ENCODE measurements at places on chromosomes 11 and 22.

DNA sequence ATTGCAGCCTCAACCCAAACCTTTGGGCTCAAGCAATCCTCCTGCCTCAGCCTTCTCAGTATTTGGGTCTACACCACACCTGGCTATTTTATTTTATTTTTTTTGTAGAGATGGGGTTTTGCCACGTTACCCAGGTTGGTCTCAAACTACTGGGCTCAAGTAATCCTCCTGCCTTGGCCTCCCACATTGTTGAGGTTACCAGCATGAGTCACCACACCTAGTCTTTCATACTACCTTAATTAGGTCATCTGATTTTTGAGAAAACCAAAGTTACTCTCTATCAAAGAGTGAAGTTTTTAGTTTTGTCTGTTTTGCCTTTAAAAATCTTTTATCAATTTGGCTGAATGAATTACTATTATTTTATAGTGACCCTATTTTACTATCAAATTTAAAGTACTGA is 335.6 kb upstream of the LRRC4C start:
- no peak for DNase-seq

DNA sequence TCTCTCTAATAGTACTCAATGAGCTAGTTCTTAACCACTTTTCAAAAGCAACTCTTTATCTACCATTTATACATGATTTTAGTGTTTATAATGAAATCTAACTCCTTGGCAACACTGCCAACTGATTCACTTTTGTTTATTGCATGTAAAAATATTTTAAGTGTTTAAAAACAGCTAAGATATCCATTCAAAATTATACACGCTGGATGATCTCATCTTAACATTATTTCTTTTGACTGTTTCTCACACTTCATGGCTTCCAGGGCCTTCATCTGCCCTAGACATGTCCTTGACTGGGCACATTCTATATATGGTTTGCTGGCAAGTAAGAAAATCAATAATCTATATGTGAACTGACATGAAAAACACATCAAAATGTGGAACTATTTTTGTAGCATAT is 414.6 kb upstream of the LUZP2 start:
- no peak for DNase-seq

DNA sequence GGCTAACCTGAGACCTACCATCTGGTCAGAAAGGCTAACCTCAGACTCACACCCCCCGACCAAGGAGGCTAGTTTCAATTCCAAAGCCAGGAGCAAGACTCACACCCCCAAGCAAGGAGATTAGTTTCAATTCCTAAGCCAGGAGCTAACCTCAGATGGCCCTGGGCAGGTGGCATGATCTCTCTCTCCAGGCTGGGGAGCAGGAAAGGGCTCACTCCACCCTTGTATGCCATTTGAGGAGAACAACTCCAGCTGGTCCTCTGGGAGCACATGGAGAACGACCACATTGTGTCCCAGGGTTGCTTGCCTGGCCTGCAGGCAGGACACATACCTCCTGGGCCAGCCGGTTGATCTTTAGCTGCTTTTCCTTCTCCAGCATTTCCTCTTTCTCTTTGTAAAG is 32.6 kb downstream of the USH1C start:
- no peak for DNase-seq

DNA sequence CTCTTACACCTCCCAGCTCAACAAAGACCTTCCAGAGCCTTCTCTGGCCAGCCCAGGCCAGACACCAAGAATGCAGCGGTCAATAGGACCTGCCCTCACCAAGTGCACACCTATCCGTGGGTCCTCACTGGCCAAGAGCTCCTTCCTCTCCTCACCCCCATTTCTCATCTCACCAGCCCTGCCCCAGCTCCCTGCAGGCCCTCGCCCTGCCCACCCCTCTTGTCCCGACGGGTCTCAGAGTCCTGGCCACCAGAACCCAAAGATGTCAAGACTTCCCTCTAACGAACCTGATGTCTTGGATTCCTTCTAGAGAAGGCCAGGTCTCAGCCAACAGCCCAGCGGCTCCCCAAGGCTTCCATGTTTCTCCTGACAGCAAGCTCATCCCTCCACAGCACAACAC is 43.6 kb downstream of the IGF2 start:
- DNase-seq, result no peak

GRCh38 chr22:50004918-50005317 is 7.6 kb downstream of the IL17REL start:
- no peak for DNase-seq

- no peak for DNase-seq
These were observed 1299.3 kb downstream of the BRD1 start for GRCh38 chr22:48528221-48528915.

- DNase-seq, result no peak
These were observed 164.0 kb upstream of the SYT13 start for GRCh38 chr11:45450189-45450588.

GRCh38 chr11:78954696-78955095 is 380.0 kb upstream of the NARS2 start:
- no peak for DNase-seq

GRCh38 chr11:43941257-43941994 is 1.0 kb upstream of the C11orf96 start:
- no peak for DNase-seq

- DNase-seq, result no peak
These were observed 197.2 kb upstream of the ANO3 start for GRCh38 chr11:26134481-26135355.

GRCh38 chr11:16898274-16898985 is 115.8 kb downstream of the PLEKHA7 start:
- DNase-seq, result no peak

- DNase-seq, result no peak
These were observed 209.0 kb downstream of the RAB38 start for GRCh38 chr11:87966216-87966615.

All from progenitor cell of endocrine pancreas (in vitro differentiated cells).